Motor neuron (in vitro differentiated cells): ENCODE measurements at places on chromosomes 1 and 21. TPM values are rescaled to one million over a fixed set of nuclear protein-coding genes. Genes with fewer than 3 reads are reported as not detected.

DNA sequence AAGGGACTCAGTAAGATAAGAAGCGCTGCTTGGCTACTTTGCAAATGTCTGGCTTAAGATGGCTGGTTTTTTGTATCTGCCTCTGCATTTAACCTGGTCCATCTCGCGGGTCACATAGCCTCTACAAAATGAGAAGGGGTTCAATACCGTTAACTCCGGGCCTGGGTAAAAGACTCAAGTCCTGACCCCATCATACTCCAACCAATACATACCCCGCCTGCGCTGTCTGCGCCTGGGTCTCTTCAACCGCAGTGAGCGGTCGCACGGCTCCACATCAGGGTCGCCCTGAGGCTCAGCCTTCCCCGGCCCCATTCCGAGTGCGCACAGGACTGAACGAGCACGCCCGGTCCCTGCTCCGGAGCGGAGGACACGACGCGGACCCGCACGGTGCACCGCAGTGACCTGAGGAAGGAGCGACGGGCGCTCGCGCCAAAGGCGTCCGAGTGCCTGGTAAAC, 558 bp upstream of the PGD start:
- no peak for ATAC-seq

DNA sequence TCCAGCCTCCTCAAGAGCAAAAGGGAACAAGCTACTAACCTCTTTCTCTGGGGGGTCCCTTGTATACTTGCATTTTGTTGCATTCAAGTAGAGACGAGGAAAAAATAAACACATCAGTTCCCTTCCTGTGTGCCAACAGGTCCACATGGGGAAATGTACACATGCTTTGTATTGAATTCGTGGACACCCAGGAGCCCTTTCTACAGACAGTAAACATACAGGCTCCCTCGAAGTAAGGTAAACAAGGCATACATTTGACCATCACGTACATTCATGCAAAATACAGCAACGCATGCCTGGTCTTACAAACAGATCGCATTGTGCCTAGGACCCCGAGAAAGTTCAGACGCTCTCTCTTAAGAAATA, 1.1 kb downstream of the KCND3 start:
- no peak for ATAC-seq

GRCh38 chr1:217812175-217812574, 181.0 kb downstream of the SPATA17 start:
- no peak for ATAC-seq

GRCh38 chr1:228827019-228827418, 91.7 kb downstream of the RHOU start:
- no peak for ATAC-seq

Gene TMEM240
- 0.61 TPM in 1 of 2 replicates, not detected in the other for total RNA-seq

Gene SH2D1B
- 0.66 TPM in 1 of 2 replicates, not detected in the other for total RNA-seq
